ENCODE measurements at places on chromosomes 4 and X.

- DNase-seq: no peak
Measured at GRCh38 chr4:168758351-168758876, 251.6 kb downstream of the CBR4 start.

- no peak for DNase-seq
Measured at GRCh38 chrX:47562615-47563243, 1.7 kb downstream of the ARAF start.

DNA sequence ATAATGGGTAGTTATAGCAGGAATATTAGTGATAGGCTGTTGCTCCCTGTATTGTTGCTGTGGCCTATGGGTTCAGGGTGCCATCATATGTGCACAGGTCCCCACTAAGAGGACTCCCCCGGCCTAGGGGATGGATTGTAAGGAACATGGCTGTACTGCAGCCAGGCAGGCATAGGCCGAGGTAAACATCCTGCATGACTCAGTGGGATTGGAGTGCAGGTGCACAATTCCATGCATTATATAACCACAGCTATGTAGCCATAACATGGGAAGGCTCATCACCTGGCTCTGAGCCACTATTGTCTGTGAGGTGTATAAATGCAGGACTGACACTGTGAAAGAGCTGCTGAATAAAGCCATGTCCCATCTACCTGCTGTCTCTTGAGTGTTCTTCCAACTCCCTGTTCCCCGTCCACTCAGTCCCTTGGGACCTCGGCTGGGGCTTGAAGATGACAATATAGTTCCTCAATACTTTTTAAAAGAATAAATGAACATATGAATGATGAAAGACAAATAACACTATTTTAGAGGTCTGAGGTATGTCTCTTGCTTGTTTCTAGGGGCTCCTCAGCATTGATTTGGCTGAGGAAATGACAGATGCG is 425.2 kb downstream of the IDS start:
- DNase-seq: no peak

DNA sequence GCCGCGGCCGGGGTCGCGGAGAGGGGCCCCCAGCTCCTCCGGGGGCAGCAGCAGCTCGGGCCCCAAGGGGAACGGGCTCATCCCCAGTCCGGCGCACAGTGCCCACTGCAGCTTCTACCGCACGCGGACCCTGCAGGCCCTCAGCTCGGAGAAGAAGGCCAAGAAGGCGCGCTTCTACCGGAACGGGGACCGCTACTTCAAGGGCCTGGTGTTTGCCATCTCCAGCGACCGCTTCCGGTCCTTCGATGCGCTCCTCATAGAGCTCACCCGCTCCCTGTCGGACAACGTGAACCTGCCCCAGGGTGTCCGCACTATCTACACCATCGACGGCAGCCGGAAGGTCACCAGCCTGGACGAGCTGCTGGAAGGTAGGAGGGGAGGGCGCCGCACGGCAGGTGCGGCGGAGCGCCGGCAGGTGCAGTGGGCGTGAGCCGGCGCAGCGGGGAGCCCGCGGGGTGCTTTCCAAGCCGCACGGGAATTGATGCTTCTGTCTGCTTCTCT is 886 bp downstream of the DCLK2 start:
- DNase-seq: peak; percentile 6

GRCh38 chr4:16827794-16828724 is 70.4 kb downstream of the LDB2 start:
- no peak for DNase-seq

- DNase-seq: peak; percentile 3
Measured at GRCh38 chr4:61938250-61938846, 738.2 kb downstream of the ADGRL3 start.

GRCh38 chrX:80285131-80285773 is 135.0 kb upstream of the TENT5D start:
- no peak for DNase-seq

GRCh38 chr4:78121338-78121904 is 64.3 kb downstream of the FRAS1 start:
- DNase-seq: no peak

- no peak for DNase-seq
Measured at GRCh38 chr4:15786743-15787142, 8.6 kb downstream of the CD38 start.

- no peak for DNase-seq
Measured at GRCh38 chrX:370244-370962, 16.3 kb downstream of the PPP2R3B start.

GRCh38 chr4:98728871-98729270 is 70.5 kb upstream of the TSPAN5 start:
- no peak for DNase-seq

DNA sequence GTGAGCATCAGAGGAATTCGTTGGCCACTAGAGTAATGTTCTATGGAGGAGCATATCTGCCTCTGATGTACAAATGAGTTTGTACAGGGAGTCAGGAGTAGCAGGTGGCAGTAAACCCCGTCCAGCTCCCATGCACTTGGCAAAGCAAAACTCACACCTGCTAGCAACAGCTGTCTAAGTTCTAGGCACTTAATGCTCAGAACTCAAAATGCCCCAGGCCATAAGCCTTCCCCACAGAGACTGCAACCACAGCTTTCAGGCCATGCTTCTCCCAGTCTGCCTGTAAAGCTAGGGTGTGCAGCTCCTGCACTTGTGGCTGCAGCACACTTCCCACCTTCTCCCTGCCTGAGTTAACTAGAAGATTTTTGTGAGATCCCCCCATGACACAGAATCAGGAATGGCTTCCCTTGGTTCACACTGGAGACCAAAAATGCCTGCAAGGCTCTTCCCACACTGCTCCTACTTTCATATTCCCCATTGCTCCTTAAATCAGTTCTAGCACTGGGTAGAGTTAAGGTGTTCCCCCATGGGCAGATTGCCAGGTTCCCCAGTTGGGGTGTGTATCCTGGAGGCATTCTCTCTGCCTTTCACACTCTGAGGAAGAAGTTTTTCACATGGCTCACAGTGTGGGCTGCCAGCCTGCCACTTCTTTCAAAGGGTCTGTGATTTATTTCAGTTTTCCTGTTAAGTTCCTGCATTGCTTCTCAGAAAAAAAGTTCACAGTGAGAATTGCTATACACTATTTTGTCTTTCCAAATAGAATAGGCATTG is 189.9 kb downstream of the STPG2 start:
- no peak for DNase-seq

- no peak for DNase-seq
Measured at GRCh38 chrX:18793601-18794089, 86.2 kb downstream of the PPEF1 start.

- no peak for DNase-seq
Measured at GRCh38 chr4:5330339-5330989, 279.2 kb downstream of the STK32B start.

GRCh38 chr4:7924570-7924969 is 15.1 kb downstream of the AFAP1 start:
- DNase-seq: no peak

GRCh38 chr4:4862665-4863482 is 3.4 kb downstream of the MSX1 start:
- DNase-seq: no peak

GRCh38 chr4:76655566-76656479 is 220.8 kb downstream of the SHROOM3 start:
- DNase-seq: no peak

- DNase-seq: no peak
Measured at GRCh38 chr4:40144716-40145115, 52.1 kb upstream of the RHOH start.

DNA sequence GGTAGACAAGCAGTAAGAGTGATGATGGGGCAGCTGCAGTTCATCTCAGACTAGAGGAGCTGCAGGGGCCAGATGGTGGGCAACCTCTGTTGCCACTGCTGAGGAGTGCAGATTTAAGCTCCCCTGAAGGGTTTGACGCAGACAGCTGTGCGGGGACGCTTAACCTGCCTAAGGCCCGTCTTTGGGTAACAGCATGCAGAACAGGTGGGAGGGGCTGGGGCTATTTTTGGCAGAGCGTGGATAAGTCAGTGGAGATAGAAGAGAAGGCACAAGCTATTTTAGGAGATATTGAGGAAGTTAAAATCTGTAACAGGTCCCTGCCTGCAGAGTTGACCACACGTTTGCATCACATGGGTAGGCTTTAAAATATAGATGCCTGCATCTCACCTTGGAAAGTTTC is 10.5 kb downstream of the CD99 start:
- DNase-seq: no peak

DNA sequence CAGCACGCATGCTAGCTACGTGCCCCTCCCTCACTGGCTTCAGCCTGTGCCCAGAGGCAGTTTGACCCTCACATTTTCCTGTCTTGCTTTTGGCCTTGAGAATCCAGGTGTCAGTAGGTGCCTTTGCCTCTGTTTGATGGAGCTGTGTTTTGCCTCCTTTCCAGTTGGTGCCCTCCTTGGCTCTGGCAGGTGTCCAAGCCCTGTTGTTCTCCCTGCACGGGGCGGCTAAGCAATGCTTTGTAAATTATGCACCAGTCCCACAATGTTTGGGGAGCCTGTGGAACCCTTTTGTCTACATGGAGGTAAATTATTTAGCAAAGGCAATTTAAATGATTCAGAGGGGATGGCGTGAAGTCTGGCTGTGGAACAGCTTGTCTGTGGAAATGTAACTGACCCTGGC is 202.9 kb upstream of the BOD1L1 start:
- no peak for DNase-seq

DNA sequence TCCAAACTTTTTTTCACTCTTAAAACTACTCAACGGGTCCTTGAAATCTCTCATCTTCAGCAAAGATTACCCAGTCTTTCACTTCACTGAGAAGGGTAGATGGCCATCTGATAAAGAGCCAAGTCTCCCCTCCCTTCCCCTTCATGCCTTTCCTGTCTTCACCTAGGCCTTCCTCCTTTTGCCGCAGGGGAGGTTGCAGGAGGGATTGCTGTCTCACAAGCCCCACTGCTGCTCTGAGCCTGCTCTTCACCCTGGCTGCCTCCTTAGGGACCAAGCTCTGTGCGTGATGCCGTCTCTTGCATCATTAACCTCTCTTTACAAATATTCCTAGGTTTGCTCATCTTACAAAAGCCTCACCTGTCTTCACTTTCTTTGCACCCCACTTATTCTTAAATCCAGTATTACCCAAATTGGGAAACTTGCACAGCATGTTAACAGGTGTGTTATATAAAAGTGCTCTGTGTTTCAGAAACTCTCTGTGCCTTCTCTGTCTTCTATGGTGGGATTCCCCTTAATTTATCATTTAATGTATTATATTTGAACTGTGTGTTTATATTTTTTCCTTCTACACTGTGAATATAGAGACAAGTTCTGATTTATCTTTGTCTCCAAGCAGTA is 3.8 kb downstream of the ZFX start:
- no peak for DNase-seq

GRCh38 chr4:86921608-86922252 is 13.1 kb upstream of the AFF1 start:
- no peak for DNase-seq

GRCh38 chrX:118973389-118974087 is 880 bp upstream of the LONRF3 start:
- DNase-seq: no peak

DNA sequence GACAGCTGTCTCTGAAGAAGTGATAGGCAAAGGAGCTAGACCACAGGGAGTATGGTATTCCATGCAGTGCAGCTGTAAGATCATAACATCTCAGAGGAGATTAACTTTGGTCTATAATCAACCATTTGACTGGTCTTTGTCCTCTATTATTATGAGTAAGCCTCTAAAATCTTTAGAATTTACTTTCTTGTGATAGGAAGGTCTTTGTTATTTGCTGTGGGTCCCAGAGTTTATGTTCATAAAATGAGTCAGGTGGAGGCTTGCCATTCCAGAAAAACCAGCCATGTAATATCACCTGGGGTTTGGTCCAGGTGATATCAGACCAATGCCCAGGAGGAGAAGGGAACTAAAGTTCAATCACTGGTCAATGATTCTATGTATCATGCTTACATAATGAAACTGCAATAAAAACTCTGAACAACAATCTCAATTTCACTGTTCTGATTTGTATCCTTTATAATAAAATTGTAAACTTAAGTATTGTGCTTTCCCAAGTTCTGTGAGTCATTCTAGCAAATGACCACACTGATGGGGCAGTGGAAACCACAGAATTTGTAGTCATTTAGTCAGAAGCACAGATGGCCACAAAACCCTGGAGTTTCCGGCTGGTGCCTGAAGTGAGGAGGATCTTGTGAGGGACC is 239.6 kb upstream of the TRAM1L1 start:
- no peak for DNase-seq

GRCh38 chr4:113050371-113050755 is 910 bp downstream of the ANK2 start:
- DNase-seq: no peak

- DNase-seq: no peak
Measured at GRCh38 chr4:138310498-138310897, 68.3 kb upstream of the SLC7A11 start.

GRCh38 chr4:81651243-81651899 is 179.7 kb upstream of the RASGEF1B start:
- no peak for DNase-seq

DNA sequence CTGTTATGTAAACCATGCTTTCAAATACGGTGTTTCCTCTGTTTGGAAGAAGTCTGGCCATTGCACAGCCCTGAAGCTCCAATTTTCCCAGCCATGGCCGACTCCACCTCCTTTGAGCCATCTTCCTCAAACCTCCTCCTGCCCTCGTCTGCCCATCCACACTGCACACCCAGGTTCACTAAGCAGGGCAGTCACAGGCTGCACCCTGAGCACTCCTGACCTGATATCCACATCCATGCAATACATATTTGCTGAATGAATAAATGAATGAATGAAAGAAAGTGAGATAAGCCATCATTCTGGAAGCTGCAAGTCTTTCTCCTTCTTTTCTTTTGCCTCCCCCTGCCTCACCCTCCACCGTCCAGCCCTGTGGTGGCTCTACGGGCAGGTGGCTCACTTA is 22.2 kb downstream of the XG start:
- no peak for DNase-seq

DNA sequence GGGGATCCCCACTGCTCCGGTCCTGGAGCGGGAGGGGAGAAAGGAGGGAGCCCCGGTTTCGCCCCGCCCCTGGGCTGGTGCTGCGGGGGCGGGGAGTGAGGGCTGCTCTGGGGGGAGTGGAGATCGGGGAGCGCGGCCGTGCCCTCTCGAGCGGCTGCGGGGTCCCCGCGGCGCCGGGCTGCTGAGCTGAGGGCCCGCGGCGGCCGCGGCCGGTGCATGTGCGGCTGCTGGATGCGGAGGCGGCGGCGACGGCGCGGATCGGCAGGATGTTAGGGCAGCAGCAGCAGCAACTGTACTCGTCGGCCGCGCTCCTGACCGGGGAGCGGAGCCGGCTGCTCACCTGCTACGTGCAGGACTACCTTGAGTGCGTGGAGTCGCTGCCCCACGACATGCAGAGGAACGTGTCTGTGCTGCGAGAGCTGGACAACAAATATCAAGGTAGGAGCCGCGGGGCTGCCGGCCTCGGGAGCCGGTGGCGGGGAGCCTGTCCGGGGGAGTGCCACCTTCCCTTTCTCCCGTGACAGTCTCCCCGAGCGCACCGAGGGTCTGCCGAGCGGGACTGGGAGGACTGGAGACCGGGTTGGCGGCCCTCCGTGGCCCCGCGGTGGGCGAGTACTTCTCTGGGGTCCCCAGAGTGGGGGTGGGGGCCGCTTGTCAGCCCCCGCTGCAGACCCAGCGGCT is at the start of gene ING2:
Gene ING2 (plus strand): TSS at position 129 of the 681 bp plus-strand sequence. CDS start 138 bp downstream, at position 267.
- DNase-seq: no peak

GRCh38 chr4:140739971-140740370 is 16.2 kb downstream of the TBC1D9 start:
- no peak for DNase-seq

All from T-helper 2 cell treated with Interferon-gamma antibody and Interleukin-4, amounts not matched to agents 5 μg/mL and 100 μg/mL, for 36 hours (primary cell).